H1 (cell line): ENCODE measurements at places on chromosomes 12 and 14. TPM values are rescaled to one million over a fixed set of nuclear protein-coding genes. Genes with fewer than 3 reads are reported as not detected.

The RPL41 gene
- 4,440 and 4,619 TPM in 2 replicates for total RNA-seq

DNA sequence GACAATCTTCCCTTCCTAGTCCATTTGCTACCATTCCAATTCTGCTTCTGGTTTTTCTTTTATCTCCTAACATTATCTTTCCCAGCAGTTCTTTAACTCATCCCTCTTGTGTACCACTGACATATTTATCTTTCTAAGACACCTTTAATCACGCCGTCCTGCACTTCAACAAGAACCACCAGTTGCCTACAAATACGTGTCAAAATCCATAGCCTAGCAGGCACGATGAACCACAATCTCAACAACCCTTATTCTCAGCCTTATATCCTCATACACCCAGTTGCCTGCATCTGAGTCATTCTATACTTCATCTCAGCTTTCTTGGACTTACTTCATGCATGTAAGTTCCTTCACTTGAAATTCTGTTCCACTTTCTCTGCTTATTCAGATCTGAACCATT lies 16.4 kb upstream of the ST8SIA1 start:
- no peak overlapping the region for H3K27ac ChIP-seq
- H3K4me1 ChIP-seq, result no peaks in the 10 kb centered on the region
- no peak overlapping the region for H3K4me3 ChIP-seq
- no peaks in the 10 kb centered on the region for H3K36me3 ChIP-seq
- no peaks in the 10 kb centered on the region for H3K27me3 ChIP-seq
- no peak for DNase-seq

GRCh38 chr12:18898470-18898869 lies 160.6 kb downstream of the CAPZA3 start:
- peaks cover 4% of the 10 kb centered on the region; the same call in 1 of the 2 replicates for H3K4me1 ChIP-seq
- H3K27ac ChIP-seq, result no peak overlapping the region
- no peaks in the 10 kb centered on the region for H3K27me3 ChIP-seq
- no peaks in the 10 kb centered on the region for H3K36me3 ChIP-seq

GRCh38 chr14:79483477-79484388 lies 727.6 kb downstream of the DIO2 start:
- H3K4me1 ChIP-seq, result peaks cover 9% of the 10 kb centered on the region
- no peak overlapping the region for H3K4me3 ChIP-seq
- no peak for DNase-seq
- no peaks in the 10 kb centered on the region for H3K36me3 ChIP-seq
- H3K27me3 ChIP-seq, result no peaks in the 10 kb centered on the region
- no peak overlapping the region for H3K27ac ChIP-seq

DNA sequence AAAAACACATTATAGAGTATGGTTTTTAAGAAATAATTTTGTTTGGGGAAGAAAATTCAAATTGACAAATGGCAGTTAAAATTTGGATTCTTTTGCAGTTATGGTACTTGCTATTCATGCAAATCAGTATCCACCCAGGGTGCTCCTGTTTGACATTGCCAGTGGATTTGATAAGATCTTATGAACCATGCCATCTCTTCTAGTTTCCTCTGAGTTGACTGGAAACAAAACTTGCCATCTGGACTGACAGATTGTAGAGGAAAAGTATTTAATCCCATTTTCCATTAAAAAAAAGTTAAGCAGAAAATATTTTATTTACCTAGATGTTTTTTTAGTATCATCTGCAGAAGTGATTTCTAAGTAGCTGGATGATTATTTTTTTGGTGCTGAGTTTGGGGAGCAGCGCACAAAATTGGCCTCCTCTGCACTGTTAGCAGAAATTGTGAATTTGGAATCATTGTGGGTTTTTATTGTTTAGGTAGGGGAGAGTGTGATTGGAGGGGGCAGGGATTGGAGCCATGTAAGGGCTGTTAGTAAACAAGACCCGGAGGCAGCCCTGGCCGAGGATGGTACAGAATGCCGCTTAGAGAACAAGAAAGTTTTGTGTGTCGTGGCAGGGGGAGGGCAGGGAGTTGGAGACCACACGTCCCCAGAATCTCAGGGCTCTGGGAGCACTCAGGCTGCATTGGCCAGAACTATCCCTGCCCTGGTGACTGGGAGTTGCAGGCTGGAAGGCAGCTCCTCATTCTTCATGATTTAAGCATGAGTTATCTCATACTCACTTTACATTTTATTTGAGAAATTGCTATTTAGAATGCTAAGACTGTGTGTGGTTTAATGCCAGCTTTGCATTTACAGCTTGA lies 56.6 kb downstream of the WDR20 start:
- no peaks in the 10 kb centered on the region; the same call in 1 of the 2 replicates for H3K4me1 ChIP-seq
- H3K27ac ChIP-seq, result no peak overlapping the region
- H3K27me3 ChIP-seq, result no peaks in the 10 kb centered on the region
- H3K4me3 ChIP-seq, result no peak overlapping the region
- no peaks in the 10 kb centered on the region; the same call in 1 of the 2 replicates for H3K36me3 ChIP-seq

DNA sequence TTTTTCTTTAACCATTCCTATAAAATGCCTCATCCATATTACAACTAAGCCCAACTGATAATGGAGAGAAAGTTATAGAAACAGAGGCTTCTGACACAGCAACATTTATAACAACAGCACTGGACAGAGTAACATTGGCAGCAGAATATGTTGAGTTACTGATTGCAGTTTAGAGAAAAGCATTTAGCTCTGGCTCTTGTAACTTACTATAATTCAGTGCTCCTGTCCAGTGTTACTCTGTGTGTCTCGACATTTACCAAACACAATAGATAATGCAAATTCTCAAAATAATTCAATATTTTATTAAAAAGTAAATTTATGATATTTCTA lies 356.1 kb downstream of the CEP128 start:
- H3K27ac ChIP-seq, result no peak overlapping the region
- no peaks in the 10 kb centered on the region for H3K4me1 ChIP-seq
- H3K27me3 ChIP-seq, result no peaks in the 10 kb centered on the region
- no peak for DNase-seq

The BCAT1 gene
- total RNA-seq, result 256 and 263 TPM in 2 replicates

DNA sequence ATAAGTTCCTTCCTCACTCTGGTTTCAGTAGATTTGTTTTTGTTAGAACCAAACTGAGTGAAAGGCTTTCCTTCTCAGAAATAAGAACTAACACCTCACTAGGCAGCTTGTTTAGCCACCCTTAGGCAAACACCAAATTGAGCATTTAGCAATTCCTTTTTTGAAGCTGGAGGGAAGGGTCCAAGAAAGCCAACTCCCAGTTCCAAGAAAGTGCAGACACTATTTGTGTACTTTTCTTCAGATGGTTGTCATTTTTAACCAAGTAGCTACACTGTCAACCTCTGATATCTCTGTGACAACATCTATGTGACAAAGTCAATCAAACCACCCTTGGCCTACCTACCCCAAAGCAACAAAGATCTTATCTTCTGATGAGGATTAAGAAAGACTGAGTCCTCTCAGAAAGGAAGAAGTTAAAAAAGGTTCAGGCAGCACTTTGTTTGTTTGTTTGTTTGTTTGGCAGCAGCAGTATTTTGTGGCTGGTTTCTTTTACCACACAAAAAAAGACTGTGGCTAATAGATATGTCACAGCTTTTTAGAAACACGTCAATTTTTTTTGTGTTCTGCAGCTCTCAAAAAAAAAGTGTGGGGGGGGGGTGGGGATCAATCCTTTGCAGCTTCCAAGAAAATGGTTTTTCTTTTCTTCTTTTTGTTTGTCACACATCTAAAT lies 203.8 kb downstream of the CRADD start:
- H3K36me3 ChIP-seq, result no peaks in the 10 kb centered on the region
- H3K4me3 ChIP-seq, result no peak overlapping the region
- DNase-seq, result no peak
